ENCODE measurements at places on chromosomes 12 and 14.

DNA sequence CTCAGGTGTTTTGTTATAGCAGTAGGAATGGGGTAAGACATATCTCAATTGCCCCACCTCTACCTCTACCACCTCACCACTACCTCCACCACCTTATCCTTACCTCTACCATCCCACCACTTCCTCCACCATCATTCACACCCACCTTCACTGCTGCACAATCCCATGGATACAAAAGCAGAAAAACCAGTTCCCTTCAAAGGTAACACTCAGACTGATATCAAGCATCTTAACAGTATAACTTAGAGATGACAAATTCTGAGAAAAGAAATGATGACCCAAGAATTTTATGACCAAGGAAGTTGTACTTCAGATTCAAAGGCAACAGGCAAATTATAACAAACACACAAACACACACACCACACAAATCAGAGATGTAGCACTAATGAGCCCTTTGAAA lies 189.4 kb downstream of the NUAK1 start:
- DNase-seq = no peak

- no peak for DNase-seq
Observed at GRCh38 chr12:95262808-95263207, 45.2 kb downstream of the VEZT start.

DNA sequence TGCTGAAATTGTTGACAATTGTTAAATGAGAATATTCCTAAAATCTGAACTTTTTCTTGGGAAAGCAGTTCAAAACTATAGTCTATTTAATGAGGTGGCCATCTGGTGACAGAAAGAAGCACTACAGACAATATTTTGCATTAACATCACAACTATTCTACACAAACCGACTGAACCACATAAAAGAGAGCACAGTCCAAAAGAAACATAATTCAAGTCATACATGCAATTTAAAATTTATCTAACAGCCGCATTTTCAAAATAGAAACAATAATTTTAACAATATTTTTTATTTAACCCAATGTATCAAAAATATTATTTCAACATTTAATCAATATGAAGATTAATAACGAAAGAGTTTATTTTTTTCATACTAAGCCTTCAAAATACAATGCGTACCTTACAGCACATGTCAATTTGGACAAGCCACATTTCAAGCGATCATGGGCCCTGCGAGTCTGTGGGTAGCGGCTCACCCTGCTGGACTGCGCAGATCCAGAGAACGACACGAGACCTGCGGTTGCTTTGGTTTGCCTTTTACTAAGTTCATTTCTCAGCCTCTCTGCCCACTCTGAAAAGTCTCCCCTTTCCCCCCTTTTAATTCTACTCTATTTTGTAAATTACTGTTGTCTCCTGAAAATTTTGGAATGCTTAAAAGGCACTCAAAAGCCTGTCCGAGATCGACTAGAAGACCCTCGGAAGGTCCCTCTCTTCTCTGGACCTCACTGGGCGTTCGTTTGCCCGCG lies 947 bp upstream of the LRRC9 start:
- DNase-seq = peak; percentile 32

DNA sequence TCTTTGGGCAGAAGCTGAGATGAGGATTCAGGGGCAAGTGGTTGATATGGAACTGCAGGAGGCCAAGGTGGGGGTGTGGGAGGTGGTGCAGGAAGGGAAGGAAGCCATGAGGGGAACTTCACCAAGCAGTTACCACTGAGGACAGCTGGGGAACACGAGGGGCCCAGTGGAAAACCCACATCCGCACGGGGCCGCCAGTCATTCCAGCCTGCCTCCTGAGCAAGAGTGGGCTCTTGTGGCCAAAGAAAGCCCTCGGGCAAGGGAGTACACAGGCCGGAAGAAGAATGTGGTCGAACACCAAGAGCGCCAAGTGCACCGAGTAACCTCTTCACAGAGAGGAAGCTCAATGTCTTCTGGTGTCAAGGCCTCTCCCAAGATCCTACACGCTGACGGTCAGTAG lies 252.2 kb upstream of the FOXN3 start:
- no peak for DNase-seq

- no peak for DNase-seq
Observed at GRCh38 chr12:22459838-22460490, 84.4 kb downstream of the C2CD5 start.

DNA sequence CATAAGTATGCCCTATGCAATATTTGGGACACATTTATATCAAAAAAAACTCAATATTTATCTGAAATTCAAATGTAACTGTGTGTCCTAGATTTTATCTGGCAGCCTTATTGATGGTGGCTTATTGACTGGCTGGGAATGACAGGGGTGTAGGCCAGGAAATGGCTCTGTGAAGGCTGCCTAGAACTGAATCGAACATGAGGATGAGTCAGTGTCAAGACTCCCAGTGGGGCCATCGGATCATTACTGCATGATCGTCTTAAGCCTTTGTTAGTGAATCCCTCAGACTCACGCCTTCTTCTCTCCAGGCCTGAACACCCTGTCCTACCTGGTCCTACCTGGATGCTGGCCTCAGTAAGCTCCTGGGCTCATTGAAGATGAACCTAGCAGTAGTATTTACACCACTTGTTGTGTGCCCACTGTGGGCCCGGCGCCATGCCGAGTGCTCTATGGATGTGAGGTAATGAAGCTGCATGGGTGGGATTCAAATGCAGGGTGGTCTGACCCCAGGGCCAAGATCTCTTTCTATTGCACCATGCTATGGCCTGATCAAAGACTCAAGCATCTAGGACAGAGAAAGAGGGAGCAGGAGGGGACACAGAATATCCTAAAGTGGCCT lies 21.0 kb upstream of the FAIM2 start:
- no peak for DNase-seq

- no peak for DNase-seq
Observed at GRCh38 chr12:24911271-24911791, 37.6 kb downstream of the BCAT1 start.

GRCh38 chr14:76754586-76754985 lies 6.7 kb upstream of the VASH1 start:
- DNase-seq = no peak

GRCh38 chr14:68630081-68630571 lies 162.7 kb downstream of the ZFP36L1 start:
- no peak for DNase-seq

- DNase-seq = no peak
Observed at GRCh38 chr12:45729233-45730083, at the start of gene ARID2. Gene ARID2, plus strand, starts transcription at chr12:45729706. Its CDS starts 131 bp downstream, at chr12:45729837.

GRCh38 chr14:65239938-65240296 lies 137.6 kb upstream of the MAX start:
- no peak for DNase-seq

DNA sequence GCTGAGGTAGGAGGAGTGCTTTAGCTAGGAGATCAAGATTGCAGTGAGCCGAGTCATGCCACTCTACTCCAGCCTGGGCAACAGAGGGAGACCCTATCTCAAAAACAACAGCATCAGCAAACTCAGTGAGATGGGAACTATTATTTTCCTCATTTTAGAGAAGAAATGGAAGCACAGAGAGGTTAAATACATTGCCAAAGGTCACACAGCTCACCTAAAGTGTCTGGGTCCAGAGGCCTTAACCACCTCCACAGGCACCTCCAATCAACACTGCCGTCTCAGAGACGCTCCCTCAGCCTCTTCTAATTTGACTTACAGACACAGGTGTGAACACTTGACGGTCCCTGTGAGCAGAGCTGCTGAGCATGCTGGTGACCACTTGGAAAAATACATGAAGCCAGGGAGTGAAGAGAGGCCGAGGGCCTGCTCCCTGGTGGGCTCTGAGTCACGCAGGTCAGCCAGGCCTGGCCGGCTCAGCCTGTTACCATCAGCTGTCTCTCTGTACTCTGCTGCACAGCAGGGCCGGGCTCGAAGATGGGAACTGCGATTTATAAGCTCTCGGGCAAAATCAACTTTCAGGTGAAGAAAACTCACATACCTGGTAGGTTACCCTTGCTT lies 77.5 kb upstream of the RASSF3 start:
- DNase-seq = no peak

- DNase-seq = no peak
Observed at GRCh38 chr14:68243450-68244010, 424.0 kb downstream of the RAD51B start.

DNA sequence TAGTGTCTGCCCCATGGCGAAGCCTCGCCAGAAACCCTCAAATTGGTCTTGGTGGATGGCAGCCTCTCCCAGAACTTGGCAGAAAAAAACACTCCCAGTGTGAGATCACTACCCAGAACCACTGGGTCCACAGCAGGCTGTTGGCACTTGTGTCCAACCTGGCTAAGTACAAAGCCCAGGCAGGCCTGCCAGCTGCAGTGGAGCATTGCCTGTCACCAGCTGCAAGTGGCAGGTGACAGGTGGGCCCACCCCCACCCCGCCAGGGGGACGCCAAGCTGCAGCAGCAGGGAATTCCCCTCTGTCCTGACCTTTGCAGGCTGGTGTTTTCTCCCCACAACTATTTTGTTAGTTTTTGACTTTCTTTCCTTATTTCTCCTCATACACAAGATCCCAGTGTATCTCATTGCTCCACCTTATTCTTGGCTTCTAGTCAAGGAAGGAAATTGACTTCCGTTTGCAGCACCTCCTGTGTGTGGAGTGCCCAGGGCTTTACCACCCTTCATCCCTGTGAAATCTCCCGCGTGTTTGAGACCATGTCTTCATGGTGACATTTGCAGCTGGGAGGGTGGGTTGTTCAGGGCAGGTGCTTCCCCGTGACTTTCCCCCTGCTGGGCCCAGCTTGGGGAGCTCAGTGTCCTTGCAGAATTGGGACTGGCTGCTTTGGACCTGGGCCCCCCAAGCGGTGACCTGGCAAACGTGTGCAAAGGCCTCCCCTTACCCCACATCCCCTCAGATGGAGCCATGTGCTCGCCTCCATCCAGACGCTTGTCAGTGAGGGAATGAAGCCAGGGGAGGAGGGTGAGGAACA lies 73.8 kb upstream of the RIN3 start:
- no peak for DNase-seq

- no peak for DNase-seq
Observed at GRCh38 chr12:126156806-126157574, 1091.8 kb downstream of the AACS start.

Measured in cerebellar nuclear complex (tissue), 1 donor.